ENCODE measurements at places on chromosomes 7 and 10.

- DNase-seq = no peak
Measured at GRCh38 chr7:117863618-117864017, 9.6 kb downstream of the CTTNBP2 start.

- DNase-seq = no peak
Measured at GRCh38 chr10:97707134-97707861, 6.2 kb upstream of the MARVELD1 start.

DNA sequence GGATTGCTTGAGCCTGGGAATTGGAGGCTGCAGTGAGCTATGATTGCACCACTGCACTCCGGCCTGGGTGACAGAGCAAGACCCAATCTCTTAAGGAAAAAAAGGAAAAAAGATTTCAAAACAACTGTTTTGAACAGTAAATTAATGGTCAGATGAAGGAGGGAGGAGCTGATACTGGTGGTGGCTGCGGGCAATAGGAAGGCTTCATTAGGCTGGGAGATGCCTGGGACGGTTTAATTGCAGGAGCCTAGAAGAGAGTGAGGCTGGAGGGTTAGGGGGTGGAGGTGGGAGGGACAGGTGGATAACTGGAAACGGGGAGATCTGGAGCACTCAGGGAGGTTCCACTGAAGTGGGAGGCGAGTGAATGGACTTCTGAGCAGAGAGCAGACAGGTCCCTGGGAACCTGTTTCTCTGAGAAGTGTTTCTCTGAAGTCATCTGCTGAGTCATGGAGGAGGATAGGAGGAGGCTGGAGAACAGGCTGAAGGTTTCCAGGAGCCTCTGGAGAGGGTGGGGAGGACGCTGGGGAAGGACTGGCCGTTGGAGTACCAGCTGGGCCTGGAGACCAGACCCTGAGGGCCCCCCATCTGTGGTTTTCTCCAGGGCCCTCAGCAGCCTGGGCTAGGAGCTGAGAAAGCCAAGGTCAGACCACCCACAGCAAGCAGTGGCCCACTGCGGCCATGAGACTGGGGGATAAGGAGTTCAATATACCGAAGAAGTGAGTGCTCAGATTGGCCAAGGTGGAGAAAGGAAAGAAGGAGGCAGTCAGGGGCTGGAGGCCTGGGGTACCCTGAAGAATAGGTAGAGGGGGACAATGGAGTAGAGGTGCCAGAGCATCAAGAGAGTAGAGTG is 14.4 kb upstream of the YWHAG start:
- no peak for DNase-seq

DNA sequence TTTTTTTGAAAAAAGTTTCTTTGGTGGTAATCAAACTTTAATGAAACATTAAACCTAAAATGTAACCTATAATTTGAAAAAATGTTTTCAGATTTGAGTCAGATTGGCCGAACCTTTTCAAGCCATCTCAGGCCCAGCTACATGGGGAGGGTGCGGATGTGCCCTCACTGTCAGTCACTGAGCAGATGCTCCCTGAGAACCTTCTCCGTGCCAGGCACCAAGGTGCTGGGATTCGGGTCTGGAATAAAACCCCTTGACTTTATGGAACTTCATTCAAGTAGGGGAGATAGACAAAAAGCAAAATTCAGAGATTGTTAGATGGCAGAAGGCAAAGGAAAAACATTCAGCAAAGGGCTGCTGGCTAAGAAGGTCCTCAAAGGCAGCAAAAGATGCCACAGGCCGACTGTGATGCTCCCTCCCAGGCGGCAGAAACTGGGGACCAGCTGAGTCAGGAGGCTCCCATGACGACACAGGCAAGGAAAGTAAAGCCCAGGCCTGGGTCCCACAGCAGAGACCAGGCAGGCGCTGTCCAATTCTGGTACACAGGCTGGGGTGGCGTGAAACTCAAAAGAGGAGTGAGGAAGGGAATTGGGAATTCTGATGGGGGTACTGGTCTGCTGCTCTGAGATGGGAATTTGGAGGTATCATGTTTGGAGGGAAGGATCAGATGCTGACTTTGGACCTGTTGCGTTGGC is 82.2 kb upstream of the DDC start:
- DNase-seq = no peak

GRCh38 chr10:71611131-71611530 is 108.4 kb downstream of the C10orf105 start:
- DNase-seq = no peak

- DNase-seq = no peak
Measured at GRCh38 chr10:73865459-73866442, 8.6 kb downstream of the CAMK2G start.

GRCh38 chr7:123612024-123612423 is 10.4 kb downstream of the ASB15 start:
- no peak for DNase-seq

DNA sequence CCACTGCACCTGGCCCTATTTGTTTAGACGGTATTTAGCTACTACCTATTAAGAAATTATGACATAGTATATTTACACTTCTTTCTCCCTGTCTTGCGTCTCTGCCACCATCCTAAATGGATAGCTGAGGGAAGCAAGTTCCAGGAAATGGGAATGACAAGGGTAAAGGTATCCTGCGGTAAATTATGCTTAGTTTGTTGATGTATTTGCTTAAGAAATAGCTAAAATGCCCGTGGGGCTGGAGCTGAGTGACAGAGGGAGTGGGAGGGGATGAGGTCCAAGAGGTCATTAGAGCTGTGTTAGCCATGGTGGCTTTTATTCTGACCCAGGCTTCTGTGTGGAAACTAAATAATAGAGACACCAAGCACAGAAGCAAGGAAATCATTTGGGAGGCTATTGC is 29.0 kb upstream of the UBE2D1 start:
- DNase-seq = no peak

DNA sequence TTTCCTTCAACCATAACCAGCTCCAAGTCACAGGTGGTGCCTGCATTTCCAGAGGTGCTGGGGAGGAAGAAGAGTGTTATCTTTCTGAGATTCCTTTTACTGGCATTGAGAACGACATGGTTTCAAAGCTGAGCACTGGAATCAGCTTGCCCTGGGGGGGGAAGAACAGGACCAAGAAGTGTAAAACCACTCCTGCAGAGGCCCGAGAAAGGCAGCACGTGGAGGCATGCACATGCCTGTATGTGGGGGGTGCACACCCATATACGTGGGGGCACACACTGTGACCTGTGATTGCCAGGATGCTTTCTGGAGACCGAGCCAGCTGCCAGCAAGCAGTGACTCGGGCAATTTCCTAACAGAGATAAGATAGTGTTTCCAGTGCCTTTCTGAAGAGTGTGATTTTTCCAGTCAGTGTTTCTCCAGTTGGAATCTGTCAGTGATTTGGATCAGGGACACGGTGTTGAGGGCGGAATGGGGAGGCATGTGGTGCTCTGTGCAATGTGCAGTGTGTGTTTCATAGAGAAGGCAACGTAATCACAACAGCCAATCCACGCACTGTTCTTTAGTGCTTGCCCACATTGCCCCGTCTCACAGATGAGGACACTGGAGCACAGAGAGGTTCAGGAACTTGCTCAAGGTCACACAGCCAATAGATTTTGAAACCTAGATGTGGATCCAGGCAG is 4.2 kb downstream of the LRRC27 start:
- DNase-seq = no peak

GRCh38 chr7:34900891-34901513 is 136.3 kb downstream of the DPY19L1 start:
- no peak for DNase-seq

DNA sequence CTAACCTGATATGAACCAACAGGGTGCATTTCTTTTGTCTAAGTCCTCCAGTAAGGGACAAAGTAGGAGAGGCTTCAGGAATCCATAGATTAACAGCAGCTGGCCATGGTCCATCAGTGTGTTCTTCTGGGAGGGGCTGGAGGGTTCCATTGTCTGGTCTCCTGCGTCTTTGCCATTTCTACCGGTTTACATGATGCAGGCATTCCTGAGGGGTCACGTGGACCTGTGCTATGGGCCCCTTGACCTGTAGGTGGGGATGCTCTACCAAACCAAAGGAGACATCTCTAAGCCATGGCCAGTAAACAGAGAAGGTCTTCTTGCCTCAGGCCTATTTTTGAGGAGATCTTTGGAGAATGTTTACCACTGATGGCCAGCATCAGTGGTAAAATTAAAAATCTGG is 28.7 kb upstream of the HABP2 start:
- DNase-seq = no peak

- no peak for DNase-seq
Measured at GRCh38 chr10:97593421-97593820, 3.9 kb downstream of the C10orf62 start.

DNA sequence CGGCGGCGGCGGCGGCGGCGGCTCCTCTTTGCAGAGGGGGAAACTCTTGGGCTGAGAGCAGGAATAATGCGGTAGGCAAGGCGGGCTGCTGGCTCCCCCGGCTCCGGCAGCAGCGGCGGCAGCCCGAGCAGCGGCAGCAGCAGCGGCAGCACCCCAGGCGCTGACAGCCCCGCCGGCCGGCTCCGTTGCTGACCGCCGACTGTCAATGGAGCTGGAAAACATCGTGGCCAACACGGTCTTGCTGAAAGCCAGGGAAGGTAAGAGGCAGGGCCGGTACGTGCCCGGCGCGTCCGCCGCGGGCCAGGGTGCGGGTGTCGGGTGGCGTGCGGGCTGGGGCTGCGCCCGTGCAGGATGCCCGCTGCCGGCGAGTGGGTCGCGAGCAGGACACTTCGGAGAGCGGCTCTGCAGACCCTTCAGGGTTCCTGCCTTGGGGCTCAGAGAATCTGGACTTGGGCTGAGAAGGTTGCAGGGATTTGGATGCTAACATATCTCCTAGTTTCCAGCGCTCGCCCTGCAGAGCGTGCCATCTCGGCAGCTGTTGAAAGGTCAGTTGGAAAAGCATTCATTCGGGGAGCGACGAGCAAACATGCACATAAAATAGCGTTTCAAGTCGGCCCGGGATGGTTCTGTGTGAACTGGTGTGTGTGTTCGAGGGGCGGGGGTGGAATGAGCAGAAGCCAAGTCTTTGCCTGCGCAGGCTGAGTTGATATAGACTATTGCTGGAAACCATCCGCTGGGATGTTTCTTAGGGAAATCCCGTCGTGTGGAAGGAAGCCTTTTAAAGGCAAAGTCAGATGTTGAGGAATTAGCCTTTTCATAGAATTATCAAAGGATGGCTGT is 562 bp downstream of the GRK5 start:
- DNase-seq = peak; percentile 91

- no peak for DNase-seq
Measured at GRCh38 chr7:44385434-44386138, 60.2 kb upstream of the CAMK2B start.

GRCh38 chr7:34322841-34323240 is 335.2 kb upstream of the NPSR1 start:
- DNase-seq = no peak

DNA sequence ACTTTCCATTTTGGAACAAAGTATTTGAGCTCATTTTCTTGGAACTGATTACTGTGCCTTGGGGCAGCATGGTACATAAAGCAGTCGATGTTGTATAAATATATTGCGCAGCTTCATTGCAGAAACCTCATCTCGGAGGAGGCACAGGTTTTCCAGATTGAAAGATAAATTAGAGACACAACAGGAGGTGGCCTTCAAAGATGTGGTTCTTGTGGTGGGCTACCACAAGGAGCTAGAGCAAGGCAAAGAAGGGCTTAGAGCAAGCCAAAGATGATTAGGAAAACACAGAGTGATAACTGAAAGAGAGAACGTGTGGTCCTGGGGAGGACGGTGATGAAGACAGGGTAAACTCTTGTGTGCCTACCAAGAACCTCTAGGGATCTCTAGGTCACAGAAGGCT is 169.1 kb upstream of the TNS3 start:
- no peak for DNase-seq

GRCh38 chr7:158064631-158065030 is 523.0 kb downstream of the PTPRN2 start:
- DNase-seq = no peak

- DNase-seq = no peak
Measured at GRCh38 chr7:128190051-128190647, 50.9 kb upstream of the LEP start.

Data from right kidney (tissue), 9 donors.